ENCODE measurements at places on chromosomes 2 and 18. TPM values are rescaled to one million over a fixed set of nuclear protein-coding genes. Genes with fewer than 3 reads are reported as not detected.
A peak's percentile ranks its signal among the peaks of the same experiment; 100 is the strongest.

DNA sequence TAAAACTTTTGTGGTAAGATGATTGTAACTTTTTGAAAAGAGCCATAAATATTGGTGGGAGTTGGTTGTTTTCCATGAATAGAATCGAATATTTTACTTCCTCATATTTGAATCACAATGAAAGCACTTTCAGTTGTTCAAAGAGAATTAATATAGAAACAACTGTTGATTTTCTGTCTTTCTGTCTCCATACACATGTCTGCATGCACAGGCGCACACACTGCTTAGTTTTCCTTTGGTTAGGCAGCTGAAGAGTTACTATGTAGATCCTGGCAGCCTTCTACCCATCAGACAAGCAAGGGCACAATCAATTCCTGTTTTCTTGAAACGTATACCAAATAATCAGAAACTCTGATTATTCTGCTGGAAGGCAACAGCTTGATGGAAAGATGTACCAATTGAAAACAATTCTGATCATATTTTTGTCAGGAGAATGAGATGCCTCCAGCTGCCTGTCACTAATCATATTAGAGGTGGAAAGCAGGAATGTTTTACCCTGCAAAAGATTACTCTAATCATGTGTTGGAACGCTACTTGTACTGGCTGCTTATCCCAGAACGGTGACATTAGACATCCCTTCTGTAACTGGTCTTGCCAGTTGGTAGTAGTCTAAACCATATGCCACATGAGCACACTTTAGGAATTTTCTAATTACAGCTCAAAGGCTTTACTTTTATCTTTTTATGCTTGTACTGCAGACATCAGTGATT is 24.0 kb downstream of the SPATS2L start:
- DNase-seq = no peak

DNA sequence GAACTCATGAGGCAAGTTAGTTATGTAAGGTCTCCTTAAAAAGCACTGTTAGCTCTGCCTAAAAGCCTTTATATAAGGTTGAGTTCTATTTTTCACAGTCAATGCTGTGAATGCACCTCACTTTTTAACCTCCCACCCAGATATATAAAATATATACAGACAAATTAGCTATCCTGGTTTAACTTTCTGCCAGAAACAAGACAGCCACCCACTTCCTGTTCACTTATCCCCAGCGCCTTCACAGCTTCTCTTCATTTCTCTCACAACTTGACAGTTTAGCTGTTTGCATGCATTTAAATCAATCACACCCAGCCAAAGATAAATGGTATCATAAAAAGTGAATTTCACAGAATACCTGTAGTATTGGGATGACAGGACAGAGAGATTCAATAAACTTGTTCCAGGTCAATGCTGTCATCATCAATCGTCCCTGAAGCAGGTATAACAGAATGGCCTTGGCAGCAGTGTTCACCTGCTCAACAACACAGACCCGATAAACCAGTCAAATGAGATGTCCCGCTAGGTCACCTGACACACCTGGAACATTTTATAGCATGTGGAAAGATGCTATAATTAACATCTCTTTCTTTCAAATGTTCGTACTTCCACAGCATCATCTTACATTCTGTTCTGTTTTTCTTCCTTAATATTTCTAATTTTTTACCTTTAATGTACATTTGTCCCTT is 55.7 kb downstream of the RTTN start:
- no peak for DNase-seq

GRCh38 chr2:75289771-75290170 is 90.5 kb upstream of the TACR1 start:
- DNase-seq = no peak

Gene DBI
- total RNA-seq = 194 TPM

- no peak for DNase-seq
These were observed 21.5 kb upstream of the REEP1 start for GRCh38 chr2:86358957-86359356.

DNA sequence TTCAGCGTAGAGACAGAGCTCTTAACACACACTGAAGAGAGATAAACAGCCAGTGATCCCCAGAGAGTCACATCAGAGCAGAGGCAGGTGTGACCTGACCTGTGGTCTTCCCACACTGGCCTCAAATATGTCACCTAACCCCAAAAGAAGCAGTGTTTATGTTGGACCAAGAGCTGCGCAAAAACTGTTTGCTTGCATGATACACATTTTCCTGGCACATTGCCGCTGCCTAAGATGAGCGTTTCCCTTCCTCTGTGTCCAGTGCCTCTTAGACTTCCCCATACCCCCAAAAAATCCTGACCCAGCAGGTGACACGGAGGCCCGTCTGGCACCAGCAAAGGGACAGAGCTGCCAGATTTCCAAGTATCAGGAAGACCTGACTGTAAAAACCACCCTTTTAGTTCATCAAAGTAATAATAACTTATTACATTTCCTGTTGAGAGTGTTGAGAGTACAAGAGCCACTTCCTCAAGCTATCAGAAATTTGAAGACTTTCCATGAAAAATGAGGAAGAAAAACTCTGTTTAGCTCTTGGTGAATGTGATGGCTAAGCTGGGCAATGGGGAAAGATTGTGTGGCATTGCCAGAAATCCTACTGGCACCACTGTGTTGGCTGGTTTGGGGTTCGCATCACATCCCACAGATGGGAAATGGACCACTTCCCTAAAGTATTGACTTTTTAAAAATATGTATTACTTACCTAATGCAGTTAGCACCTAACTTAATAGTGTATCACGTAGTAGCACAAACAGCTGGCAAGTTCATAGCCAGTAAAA is 6.7 kb downstream of the TNFRSF11A start:
- DNase-seq = no peak

- DNase-seq = no peak
These were observed 90.1 kb downstream of the PRELID3A start for GRCh38 chr18:12497839-12498238.

- DNase-seq = peak; percentile 80
These were observed 40.5 kb upstream of the IL1R1 start for GRCh38 chr2:102101849-102102635.

Gene KCNJ3
- total RNA-seq = 0.78 TPM

Gene SCN9A
- 2.2 TPM for total RNA-seq

Gene IL37
- not detected for total RNA-seq

DNA sequence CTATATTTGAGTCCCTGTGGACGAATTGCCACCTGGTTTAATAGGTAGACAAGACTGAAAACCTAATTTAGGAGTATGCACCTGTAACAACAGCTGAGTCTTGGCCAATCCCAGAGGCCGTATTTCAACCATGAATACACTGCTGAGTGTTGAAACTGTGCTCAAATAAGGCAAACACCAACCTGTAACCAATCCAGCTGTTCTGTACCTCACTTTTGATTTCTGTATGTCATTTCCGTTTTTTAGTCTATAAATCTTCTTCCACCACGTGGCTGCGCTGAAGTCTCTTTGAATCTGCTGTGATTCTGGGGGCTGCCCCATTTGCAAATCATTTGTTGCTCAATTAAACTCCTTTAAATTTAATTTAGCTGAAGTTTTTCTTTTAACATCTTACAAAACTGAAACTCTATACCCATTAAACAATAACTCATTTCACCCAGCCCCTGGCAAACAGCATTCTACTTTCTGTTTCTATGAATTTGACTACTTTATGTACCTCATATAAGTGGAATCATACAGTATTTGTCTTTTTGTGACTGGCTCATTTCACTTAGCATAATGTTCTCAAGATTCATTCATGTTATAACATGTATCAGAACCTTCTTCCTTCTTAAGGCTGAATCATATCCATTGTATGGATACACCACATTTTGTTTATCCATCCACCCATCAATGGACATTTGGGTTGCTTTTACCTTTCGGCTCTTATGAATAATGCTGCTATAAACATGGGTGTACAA is 7.5 kb upstream of the YPEL5 start:
- DNase-seq = no peak

DNA sequence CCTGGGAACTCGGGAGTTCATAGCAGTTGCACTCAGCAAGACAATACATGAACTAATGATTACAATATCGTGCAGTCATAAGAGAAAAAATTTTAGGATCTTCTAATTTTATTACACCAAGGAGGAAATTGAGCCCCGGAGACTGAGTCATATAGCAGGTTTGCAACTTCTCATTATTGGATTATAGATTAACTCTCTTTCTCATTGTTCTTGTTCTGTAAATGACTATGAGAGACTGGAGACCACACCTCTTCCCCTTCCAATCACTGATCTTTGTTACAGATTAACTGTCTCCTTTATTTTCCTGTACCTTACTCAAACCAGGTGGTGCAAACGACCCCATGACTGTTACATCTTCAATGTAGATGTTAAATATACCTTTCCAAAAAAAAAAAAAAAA is 435.8 kb upstream of the DDX18 start:
- no peak for DNase-seq

GRCh38 chr2:111668741-111669140 is 215.3 kb downstream of the ANAPC1 start:
- DNase-seq = peak; percentile 26

Gene CAD
- total RNA-seq = 14.9 TPM

Gene ITGA4
- total RNA-seq = 2.3 TPM

- DNase-seq = no peak
These were observed 3.6 kb upstream of the GBX2 start for GRCh38 chr2:236171680-236172254.

GRCh38 chr18:3046216-3046808 is 33.4 kb upstream of the LPIN2 start:
- DNase-seq = no peak

DNA sequence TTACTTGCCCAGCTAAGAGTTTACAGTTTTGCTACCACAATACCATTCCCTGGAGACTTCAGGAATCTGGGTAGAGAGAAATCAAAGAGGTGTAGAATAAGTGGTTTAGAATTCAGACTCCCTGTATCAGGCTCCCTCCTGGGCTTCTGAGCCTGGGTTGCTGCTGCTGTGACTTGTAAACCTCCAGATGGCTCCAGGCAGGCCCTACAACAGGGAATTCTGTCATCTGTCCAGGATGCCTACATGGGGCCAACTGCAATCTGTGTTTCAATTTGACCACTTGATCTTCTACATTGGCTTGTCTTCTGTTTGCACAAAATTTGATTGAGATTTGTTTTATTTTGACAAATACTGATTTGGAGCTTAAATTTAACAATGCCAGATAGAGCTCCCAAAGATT is 183.9 kb downstream of the RAD51AP2 start:
- DNase-seq = no peak

- DNase-seq = no peak
These were observed 173.2 kb downstream of the SOCS6 start for GRCh38 chr18:70462078-70462439.

DNA sequence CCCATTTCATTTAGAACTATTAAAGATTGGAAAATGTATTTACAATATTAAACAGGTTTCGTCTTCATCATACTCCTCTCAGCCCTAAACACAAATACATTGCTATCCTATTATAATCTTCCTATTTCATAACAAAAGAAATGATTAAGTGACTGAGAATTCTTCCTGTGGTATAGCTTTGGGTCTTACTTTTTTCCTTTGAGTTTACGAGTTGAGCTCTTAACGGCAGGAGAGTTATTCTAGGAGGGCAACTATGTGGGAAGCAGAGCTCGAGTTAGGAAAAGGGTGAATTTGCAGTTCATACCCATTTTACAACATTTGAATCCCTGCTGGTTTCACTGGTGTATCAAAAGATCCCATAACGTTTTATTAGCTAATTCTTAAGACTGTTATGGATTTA is 105.0 kb downstream of the FIGN start:
- no peak for DNase-seq

DNA sequence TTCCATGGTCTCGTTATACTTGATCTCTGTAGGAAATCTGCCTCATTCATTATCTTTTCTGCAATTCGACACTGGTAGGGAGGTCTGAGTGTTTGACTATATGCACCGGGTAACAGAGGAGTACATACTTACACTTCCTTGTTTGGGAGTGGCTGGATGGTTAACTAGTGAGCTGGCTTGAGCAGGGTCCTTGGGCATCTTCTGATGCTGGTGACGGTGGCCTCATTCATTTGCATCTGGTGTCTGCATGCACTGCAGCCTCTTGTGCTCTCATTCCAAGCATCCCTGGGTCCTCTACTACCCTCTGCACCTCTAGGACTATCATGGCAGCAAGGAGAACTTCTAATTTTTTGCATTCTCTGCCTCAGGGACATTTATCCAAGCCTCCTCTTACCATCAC is 100.0 kb upstream of the TCF4 start:
- no peak for DNase-seq

All from left lobe of liver (tissue), 2 donors.